Cerebellar nuclear complex (tissue), 1 donor: ENCODE measurements at places on chromosomes 4 and X.

DNA sequence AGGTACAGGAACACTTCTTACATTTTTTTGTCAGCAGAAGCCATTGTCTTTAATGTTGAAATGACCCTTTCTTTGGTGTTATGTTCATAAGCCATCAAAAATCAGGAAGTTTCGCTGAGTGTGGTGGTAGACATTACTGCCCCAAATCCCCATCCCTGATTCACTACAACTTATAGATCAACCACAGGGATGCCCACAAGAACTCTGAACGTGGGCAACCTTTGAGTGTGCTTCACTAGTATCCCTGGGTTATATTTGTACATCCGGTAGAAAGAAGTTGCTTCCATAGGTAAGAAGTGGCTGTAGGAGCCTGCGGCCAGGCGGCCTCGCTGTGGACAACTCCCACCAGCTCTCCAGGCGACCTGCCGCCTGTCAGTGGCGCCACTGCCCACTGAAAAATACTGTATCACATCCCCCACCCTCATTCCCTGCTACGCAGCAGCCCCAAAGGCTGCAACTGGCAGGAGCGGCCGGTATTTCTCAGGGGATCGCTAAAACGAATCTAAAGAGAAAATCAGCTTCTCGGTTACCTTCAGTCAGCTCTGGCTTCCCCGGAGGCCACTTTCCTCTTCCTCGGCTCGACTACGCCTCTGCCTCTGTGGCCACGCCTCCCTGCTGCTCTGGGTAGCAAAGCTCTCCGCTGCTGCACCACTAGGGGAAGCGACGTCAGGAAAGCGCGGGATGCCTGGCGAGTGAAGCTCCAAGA, 13.9 kb upstream of the ETDC start:
- DNase-seq, result peak; percentile 4

DNA sequence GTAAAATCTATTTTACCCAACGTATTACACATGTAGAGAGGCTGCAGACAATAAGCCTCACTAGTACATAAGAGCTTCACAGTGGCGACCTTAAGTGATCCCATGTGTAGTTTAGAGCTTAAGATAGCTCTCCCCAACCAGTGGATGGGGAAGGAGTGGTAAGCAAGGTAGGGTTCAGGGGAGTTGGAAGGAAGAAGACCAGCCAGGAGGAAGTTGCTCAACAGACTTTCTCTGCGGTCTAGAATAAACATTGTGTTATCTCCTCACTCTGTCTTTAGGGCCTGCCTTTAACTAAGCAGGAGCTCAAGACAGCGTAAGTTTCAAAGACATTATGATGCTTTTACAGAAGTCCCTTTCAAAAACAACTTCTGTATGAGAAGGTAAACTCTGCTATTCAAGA, 16.8 kb downstream of the MEPE start:
- no peak for DNase-seq

DNA sequence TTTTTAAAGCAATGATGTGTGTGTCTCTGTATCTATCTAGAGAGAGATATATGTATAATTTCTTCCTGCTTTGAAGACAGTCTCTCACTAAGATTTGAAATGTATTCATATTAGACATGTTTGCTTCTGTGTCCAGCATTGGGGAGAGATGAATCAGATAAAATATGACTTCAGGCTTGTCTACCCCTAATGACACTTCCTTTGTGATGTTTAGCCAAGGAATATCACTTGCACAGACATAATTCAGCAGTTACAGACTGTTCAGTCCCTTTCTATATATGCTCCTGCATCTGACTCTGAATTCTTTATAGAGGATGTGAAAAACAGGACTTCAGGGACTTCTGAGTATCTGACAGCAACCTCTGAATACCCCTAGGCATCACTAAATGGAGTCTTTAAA, 158.4 kb downstream of the DCLK2 start:
- no peak for DNase-seq

GRCh38 chr4:38090455-38091246, 130.5 kb downstream of the PTTG2 start:
- no peak for DNase-seq

- DNase-seq, result no peak
Observed at GRCh38 chr4:86497980-86498862, 95.9 kb upstream of the PTPN13 start.

DNA sequence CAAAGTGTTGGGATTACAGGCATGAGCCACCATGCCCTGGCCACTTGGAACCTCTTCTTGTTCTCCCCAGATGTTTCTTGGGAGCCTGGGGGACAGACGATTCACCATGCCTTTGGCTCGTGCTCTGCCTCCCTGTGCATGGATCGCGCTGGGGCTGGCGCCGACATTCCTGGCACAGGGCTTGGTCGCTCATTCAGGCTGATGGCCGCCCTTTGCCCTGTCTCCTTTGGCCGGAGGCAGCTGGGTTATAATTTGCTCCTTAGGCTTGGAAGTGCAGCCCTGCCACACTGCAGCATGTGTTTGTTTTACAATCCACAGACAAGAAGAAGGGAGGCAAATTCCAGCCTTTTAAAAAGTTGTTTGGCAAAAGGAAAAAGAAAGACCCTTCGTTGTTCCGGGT, 115.3 kb downstream of the AASDH start:
- DNase-seq, result no peak

DNA sequence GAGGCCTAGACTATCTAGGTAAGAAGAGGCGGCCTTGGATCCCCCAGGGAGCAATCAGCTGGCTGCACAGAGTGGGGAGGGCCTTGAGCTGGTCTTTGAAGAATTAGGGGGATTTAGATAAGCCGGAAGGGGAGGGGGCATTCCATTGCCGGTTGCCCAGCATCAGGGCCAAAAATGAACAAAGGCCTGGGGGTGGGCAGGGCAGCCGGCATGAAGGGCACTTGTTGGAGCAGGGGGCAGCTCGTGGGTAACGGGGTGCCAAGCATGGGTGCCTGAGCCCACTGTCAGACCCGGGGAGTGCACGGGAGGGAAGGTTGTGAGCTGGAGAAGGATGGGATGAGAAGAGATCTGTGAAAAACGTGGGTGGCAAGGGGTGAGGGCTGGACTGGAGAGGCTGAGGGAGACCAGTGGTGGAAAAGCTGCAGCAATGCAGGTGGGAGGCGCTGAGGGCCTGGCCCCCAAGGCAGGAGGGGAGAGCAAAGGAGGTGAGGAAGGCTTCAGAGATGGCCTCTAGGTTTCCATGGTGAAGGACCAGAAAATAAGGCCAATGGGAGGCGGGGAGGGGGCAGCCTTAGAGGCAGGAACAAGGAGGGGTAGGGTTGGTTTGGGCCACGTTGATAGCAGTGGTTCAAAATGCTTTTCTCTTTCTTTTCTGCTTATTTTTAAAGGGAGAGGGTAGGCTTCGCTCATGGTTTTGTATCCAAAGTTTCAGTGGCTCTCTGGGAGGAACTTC, 8.6 kb downstream of the KLF3 start:
- no peak for DNase-seq

GRCh38 chr4:120922381-120923206, at the start of gene PRDM5:
PRDM5 (minus strand) TSS chr4:120922726; CDS start chr4:120922608, 118 bp downstream.
- DNase-seq, result no peak

- DNase-seq, result no peak
Observed at GRCh38 chr4:112973750-112974251, 75.7 kb upstream of the ANK2 start.

DNA sequence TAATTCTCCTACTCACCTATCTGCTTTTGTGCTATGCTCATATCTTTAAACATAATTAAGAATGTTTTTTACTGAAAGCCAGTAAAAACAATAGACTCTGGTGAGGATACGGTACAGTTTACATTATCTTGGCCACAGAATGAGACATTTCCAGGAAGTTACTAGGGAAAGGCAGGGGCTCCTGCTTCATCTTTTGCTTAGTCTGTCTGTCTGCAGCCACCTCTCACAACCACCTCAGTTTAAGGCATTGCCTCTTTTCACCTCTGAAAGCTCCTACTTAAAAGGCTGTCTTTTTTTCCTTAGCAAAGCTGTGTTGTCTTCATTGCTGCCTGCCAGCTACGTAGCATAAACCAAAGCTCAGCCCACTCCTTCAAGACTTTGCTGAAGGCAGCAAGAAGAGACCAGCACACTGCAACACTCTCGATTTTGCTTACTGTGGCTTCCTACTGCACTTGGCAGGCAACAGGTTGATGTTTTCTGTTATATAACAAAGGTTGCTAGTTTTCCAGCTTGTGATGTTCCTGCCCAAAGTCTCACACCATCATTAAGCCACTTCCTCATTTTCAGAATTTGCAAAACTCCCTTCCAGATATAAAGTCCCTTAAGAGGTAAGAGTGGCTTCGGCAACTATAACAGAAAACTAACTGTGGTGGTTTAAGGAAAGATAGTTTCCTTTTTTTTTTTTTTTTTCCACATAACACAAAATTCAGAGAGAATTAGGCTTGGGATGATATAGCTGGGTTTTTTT, 432.9 kb downstream of the GRXCR1 start:
- no peak for DNase-seq

DNA sequence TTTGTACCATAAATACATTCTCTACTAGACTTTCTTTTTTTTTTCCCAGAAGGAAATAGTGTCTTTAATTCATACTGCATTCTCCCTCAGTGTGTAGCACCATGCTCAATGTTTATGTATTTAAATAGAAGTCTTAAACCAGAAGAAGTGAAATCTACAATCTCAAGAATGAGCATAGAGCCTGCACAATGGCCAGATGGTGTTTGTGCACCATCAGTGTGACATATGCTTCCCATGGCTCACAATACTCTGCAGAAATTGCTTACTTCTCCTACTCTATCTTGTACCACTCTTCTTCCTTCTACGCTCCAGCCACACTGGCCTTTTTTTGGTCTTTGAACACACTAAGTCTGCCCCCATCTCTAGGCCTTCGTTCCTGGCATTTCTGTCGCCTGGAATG, 2.6 kb upstream of the DOCK11 start:
- no peak for DNase-seq

GRCh38 chr4:47374477-47374876, 89.0 kb downstream of the COMMD8 start:
- DNase-seq, result no peak

- no peak for DNase-seq
Observed at GRCh38 chr4:153713866-153714646, 30.0 kb downstream of the TLR2 start.

- DNase-seq, result no peak
Observed at GRCh38 chrX:119694601-119695534, 1.9 kb upstream of the SEPTIN6 start.

DNA sequence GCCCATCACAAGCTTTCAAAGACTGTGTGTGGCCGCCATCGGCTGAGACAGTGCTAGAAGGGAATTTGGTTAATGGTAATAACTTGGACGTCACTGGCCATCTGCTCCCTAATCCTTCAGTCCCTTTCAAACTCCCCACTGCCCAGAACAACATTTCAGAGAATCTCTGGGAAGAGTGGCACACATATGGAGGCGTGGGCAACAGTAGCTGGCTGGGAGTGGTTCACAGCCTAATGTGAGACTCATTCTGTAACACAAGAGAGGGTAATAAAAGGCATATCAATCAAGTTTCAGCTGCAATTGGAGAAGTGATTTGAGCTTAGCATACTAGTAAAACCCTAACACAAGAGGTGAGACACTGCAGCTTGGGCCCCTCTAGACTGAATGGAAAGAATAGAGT, 15.4 kb downstream of the SMIM10 start:
- no peak for DNase-seq

- DNase-seq, result no peak
Observed at GRCh38 chr4:17493619-17494018, 18.3 kb downstream of the QDPR start.

GRCh38 chrX:40006106-40007017, 91.4 kb downstream of the BCOR start:
- no peak for DNase-seq

DNA sequence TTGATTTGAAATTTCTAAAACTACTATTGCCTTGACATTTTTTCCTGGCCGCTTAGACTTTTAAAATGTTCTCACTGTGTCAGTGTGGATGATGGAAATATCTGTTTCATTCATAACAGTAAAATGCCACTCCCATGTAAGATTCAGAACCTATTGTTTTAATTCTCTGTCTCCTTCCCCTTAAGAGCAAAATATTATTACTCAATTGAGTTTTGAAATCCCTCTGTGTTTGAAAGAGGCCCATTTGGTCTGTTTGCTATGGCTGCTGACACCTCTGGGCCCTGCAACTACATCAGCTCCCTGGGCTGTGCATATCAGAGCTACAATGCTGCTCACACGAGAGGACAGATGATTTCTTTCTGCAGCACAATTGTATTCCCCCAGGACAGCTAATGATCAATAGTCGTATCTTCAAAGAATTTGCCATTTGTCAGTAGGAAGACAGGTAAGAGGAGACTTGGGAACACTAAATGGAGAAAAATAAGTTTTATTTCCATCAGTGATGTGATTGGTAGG, 388.0 kb upstream of the GALNT7 start:
- no peak for DNase-seq

DNA sequence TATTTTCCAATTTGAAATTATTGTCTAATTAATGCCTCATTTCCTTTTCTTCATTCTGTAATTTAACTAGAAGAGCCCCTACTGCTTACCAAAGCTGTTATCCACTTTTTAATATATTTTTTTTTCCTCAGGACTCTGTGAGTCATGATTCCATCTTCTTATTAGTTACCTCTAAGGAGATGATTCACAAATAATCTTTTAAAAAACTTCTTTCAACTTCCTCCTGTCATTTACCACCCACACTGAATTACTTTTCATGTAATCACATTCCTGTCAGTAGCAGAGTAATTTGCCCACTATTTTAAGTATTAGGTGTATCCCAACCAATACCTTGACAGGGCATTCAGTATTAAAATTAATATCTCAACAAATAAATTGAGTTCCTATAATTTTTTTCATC, 470.9 kb upstream of the ADGRL3 start:
- no peak for DNase-seq

- DNase-seq, result no peak
Observed at GRCh38 chr4:26255989-26256388, 64.8 kb upstream of the RBPJ start.

DNA sequence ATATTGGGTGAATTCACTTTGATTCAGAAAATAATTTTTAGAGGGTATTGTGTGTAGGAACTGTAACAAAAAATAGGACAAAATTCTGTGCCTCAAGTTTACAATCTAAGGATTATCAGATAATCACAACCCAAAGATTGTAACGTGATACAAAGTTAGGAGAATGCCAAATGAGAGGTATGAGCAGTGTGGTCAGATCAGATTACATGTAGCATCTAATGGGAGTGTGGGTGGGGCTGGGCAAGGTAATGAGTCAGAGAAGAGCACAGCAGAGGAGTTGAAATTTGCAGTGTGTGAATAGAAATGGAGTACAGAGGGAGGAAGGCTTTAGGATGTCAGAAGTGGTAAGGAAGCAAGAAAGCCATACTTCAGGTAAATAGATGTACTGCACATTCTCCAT, 103.4 kb upstream of the TEX13A start:
- no peak for DNase-seq

GRCh38 chrX:132216806-132217202, 2.4 kb downstream of the RAP2C start:
- no peak for DNase-seq

DNA sequence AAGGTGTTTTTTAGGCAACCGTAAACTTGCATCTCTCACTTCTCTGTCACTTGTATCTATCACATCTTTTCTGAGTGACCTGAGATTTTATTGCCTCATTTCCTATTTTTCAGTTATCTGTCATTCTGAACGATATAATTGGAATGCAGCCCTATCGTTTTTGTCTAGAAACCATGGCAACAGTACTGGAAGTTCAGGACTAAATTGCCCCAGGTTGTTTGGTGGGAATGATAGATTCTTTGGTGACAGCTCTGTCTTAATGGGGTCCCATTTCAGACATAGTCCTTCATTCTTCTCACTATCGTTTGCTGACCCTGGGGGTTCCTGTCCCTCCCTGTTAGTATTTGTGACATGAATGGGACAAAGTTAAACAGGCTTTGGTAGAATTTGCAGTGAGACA, 267.7 kb upstream of the GALNT7 start:
- no peak for DNase-seq

- no peak for DNase-seq
Observed at GRCh38 chr4:76850010-76850441, 47.9 kb downstream of the SOWAHB start.

- DNase-seq, result no peak
Observed at GRCh38 chr4:15891312-15891711, 47.2 kb downstream of the FGFBP1 start.
